Naive B cell (primary cell): ENCODE measurements at places on chromosomes 1 and 21. TPM values are rescaled to one million over a fixed set of nuclear protein-coding genes. Genes with fewer than 3 reads are reported as not detected.
A peak's percentile ranks its signal among the peaks of the same experiment; 100 is the strongest.

DNA sequence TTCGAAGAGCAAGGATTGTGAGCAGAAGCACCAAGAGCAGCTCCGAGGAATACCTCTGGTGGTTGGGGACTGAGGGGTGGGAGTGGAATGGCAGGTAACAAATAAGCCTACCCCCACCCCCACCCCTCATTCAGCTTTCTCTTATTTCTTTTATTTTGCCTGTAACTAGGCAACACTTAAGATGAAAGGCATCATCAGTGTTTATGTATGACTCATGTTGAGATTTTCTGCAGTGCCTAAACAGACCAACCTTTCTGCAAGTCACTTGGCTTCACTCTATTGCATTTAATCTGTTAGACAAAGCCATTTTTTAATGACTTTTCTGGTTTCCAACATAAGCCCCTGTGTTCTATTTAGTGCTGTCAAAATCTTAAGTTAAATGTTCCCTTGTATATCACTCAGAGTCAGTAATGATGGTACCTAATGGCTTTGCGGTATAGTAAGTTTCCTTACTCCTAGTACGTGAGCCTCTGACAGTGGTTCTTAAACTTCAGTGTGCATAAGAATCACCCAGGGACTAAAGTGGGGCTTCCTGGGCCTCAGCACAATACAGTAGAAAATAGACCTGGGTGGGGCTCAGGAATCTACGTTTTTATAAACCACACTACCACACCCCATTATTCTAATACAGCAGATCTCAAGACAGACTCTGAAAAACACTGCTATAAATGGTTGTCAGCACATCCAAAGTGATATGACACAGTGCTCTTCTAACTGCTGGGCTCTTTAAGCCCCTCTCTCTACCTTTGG is 19.9 kb downstream of the CASQ2 start:
- DNase-seq, result no peak

The CELA3B gene
- not detected for polyA plus RNA-seq

GRCh38 chr1:214638997-214639396 is 36.0 kb downstream of the CENPF start:
- DNase-seq, result no peak

The C1orf174 gene
- polyA plus RNA-seq, result 13.6 TPM

The PFDN2 gene
- polyA plus RNA-seq, result 64.0 TPM

- DNase-seq, result peak; percentile 39
Observed at GRCh38 chr21:41121785-41122415, 46.1 kb upstream of the BACE2 start.
